ENCODE measurements at places on chromosomes 3 and 15.

- DNase-seq: no peak
Observed at GRCh38 chr3:57017459-57017845, 43.0 kb upstream of the SPATA12 start.

GRCh38 chr15:73052653-73053397 lies 562 bp downstream of the NEO1 start:
- DNase-seq: peak; percentile 7

DNA sequence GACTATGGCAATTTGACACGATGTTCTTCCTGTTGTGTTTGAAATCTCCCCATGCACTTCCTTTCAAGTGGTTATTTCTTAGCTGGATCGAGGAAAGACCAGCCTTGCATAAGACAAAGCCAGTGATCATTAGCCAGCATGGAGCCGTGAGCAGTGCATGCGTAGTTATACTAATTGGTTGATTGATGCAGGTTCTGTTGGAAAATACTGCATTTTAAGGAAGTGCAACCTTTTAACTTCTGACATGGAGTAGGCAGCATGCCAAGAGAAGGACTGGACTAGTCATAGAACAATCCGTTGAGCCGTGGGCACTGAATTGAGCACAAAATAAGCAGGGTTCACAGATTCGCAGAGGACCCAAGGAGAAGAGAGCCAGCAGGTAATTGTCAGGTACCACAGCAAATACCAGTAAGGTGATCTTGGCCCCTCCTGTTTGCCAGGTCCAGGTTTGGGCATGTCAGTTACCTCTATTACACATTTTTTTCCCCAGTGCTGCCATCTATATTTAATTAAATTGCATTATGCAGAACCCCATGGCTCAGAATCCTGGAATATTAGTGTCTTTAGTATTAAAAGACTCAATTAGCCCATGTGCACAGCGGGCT lies 29.0 kb upstream of the BCL6 start:
- DNase-seq: no peak

GRCh38 chr3:61649381-61650170 lies 88.2 kb downstream of the PTPRG start:
- DNase-seq: no peak

GRCh38 chr3:59607656-59608055 lies 557.8 kb upstream of the CFAP20DC start:
- no peak for DNase-seq

- DNase-seq: no peak
Observed at GRCh38 chr3:101458387-101458786, 54.6 kb downstream of the SENP7 start.

GRCh38 chr3:39095778-39096177 lies 11.6 kb downstream of the GORASP1 start:
- no peak for DNase-seq

DNA sequence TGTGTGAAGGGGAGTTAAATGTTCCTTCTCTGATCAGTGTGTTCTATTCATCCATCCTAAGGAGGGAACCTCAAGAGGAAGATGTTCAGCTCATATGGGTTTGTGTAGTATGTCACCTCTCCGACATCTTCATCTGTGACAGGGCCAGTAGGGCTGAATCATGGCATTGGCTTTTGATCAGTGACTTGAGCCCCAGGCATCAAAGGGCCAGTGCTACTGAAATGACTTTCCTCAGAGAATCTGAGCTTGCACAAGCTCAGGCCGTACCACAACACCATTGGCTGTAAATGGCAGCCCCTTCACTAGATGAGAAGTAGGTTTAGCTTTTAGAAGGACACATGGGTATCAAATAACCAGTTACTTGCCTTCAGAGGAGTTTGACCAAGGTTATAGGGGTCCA lies 183.2 kb upstream of the NR2E3 start:
- no peak for DNase-seq

DNA sequence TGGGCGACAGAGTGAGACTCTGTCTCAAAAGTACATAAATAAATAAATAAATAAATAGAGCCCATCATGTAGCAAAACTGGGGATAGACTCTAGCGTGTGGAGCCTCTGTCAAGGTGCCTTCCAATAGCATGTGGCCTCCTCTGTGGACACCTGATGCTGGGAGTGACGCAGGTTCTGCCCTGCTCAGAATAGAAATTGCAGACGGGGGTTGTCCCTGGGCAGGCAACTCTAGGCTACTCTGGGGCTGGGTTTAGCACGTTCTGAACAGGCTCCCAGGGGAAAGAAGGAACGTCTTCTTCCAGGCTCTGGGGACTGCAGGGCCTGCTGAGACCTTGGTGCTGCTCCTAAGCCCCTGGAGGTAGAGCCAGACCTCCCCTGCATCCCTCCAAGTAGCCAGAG lies 65.3 kb downstream of the EPHB3 start:
- DNase-seq: no peak

- no peak for DNase-seq
Observed at GRCh38 chr3:182484682-182485081, 308.6 kb upstream of the ATP11B start.

DNA sequence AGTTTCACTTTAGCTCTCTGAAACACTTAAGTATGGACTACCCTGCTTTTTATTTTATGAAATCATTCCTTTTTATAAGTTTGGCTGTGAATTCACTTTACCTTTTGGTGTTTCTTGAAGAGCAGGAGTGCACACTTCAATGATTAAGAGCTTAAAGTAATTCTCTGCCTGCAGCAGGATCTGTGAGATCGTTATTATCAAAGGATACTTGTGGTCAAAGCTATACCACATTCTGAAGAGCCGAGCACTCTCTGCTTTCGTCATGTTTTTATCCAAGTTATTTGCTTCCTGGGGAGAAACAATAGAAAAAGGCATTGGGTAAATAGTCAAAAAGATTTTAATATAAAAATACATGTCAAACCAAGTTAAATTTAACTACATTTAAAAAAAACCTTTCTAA lies 243.7 kb downstream of the CHST2 start:
- no peak for DNase-seq

GRCh38 chr3:23701716-23702597 lies 103.8 kb upstream of the UBE2E1 start:
- no peak for DNase-seq

DNA sequence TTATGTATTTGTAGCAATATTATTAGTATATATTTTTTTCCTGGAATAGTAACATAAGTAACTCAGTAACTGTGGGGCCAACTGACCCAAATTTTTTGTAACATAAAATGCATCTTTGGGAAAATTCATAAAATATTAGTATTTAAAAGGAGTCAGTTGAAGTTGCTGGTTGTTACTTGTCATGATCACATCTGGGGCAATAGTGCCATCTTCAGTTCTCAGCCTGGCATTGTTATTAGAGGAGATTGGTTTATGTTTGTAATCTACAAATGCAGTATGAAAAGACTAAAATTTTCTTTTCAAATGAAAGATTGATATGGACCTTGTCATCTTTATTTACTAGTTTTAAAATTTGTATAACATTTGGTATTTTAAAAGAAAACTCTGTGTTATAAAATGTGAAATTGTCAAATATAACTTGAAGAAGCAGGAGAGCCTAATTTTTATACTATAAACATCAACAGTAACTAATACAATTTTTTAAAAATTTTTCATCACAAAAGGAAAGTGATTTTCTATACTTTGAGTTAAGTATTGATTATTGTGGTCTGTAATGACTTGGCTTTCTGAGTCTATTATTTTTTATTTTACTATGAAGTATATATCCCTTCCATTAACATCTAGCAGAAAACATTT lies 38.8 kb upstream of the MLF1 start:
- no peak for DNase-seq

GRCh38 chr15:28021281-28022039 lies 77.7 kb downstream of the OCA2 start:
- no peak for DNase-seq

DNA sequence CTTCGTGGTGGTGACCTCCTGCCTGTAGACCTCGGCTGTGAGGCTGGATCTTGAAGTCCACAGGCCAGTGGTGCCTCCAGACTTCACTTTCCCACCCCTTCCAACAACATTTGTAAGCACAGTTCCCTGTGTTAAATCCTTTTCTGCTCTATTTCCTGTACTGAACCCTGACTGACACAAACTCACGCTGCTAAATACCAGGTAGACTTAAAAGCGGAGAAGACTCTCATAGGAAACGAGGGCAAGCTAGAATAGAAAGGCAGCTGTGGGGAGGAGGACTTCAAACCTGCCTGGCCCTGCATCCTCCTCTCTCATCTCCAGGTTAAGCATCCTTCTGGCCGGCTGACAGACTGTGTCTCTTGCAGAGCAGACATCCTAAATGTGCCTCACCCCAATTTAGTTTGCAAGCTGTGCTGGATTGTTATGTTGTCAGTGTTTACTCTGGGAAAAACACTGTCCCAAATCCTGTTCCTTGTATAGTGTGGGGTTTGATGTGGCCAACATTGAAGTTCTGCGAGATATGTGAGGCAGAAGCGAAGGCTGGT lies 58.5 kb upstream of the LARS2 start:
- no peak for DNase-seq

DNA sequence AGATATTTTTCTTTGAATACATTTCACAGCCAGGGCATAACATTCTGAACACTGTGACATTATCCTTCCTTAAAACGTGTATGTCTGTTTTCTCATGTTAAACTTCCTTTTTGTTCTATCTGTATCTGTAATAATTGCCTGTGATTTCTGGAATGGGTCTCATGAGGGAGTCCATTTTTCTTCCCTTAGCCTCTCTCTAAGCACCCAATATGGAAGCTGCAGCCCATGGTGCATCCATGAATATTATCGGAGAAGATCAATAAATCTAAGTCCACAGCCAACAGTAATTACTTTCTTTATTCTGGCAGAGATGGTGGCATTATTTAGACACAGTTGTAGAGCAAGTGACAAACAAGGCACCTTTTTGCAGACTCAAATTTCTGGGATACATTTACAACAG lies 671.1 kb downstream of the TUSC7 start:
- no peak for DNase-seq

DNA sequence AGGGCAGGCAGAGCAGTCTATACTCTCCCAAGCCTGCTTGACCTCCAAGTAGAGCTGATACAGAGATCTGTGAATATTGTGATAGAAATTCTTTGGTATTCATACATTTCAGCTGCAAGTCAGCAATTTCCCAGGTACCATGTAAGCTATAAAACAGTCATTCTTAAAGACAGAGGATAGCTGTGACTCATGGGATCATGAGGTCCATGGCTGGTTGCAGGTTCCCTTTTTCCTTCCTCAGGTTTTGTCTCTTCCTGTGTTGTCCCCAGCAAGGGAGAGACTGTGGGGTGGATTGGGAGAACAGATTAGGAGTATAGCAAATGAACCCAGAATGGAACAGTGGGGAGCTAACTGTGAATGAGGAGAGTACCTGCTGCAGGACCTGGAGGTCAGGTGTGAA lies 5.4 kb upstream of the P4HTM start:
- no peak for DNase-seq

- no peak for DNase-seq
Observed at GRCh38 chr3:71122641-71123040, 460.9 kb downstream of the FOXP1 start.

DNA sequence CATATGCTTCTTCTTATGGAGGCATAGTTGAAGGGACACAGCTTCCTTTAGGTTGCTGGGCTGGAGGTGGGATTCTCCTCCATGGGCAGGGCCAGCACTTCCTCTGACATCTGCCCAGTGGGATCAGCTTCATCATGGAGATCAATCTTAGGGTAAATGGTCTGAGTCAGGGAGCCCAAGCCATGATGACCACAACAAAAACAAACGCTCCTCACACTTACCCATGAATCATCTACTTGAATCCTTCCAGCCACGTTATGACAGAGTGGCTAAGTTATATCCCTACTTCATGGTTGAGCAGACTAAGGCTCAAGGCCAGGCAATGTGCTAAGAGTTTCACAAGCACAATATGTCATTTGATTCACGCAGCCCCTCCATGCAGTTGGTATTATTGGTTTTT lies 87.2 kb upstream of the NMNAT3 start:
- DNase-seq: no peak

GRCh38 chr15:90018216-90018831 lies 17.2 kb downstream of the ZNF710 start:
- no peak for DNase-seq

DNA sequence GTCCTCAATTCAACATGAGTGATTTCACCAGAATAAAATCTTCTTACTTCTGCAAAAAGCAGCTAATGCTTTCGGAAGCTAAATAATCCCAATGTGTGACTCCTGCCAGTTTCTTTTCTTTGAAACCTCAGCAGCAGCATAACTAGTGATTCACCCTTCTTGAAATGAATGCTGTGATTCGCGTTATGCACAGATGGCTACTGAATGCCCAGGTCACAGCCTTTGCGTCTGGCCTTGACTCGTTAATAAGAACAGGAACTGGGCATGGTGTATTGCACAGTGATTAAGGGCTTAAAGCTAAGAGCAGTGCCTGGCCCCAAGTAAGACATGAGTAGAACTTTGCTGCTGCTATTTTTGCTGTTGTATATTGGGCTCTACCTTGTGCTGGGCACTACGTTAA lies 19.0 kb downstream of the CGNL1 start:
- no peak for DNase-seq

DNA sequence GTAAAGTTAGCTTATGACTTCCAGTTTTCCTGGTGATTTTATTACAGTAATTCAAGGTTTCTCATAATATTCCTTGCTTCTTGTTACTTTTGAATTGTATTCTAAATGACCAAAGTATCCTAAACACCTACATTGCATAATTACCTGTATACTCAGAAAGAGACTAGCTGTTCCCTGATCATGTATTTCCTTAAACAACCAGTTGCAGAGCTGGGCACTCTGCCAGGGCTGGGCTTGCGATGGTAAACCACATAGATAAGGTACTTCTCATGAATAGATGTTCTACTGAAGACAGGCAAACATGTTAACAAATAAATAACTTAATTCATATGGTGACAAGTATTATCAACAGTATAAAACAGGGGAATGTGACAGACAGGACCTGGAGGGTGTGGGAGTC lies 142.3 kb upstream of the WNT5A start:
- DNase-seq: no peak

GRCh38 chr3:14285548-14285925 lies 106.9 kb downstream of the LSM3 start:
- DNase-seq: no peak

- no peak for DNase-seq
Observed at GRCh38 chr3:193731656-193732055, 138.6 kb downstream of the OPA1 start.

DNA sequence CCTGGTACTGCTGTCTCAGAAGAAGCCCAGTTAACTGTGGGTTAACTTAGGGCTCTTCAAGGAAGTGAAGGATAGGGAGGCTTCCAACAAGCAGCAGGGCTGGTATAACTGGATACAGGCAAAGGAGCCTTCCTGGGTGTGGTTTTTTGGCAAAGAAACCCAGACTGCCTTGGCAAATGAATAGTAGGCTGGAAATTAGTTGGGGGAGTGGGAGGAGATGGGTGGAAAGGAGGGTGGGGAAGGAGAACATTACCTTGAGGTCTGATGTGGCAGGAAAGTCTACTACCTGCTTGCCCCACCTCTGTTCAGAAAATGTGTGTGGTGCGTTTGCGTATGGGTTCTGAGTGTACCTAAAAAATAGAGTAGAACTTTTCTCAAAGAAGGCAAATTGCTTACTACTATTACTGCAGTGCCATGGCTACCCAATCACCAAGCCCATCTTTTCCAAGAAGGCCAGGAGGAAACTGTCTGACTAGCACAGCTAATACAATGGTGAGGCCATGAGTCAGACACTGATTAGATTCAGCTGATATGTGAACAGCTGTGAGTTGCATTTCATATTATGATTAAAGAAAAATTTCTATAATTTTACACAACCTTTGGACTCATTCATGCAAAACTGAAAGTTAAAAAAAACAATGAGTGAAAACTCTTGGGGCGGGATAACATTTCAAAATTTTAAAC lies 55.2 kb downstream of the SPTSSB start:
- DNase-seq: no peak

Measured in stimulated activated CD4-positive, alpha-beta T cell treated with anti-CD3 and anti-CD28 coated beads, Interleukin-2, amount 100 ng/mL, for 48 hours (primary cell).